Naive thymus-derived CD8-positive, alpha-beta T cell (primary cell): ENCODE measurements at places on chromosomes 6 and 20. TPM values are rescaled to one million over a fixed set of nuclear protein-coding genes. Genes with fewer than 3 reads are reported as not detected.

DNA sequence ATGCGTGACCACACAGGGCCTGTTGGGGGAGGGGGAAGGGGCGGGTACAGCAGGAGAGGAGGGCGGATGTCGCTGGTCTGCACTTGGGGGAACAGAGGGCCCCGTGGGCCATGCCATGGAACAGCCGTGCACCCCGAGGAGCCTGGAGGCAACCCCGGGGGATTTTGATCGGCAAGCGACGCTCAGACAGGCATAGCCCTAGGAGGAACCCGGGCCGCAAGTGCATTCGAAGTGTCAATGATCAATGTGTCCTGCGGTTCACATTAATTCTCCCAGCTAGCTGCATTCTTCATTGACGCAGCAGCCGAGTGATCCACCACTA lies 772.8 kb upstream of the DEFB115 start:
- no peak for DNase-seq
- no peaks in the 10 kb centered on the region for H3K27me3 ChIP-seq
- no peak overlapping the region for H3K4me3 ChIP-seq
- H3K27ac ChIP-seq: no peak overlapping the region

DNA sequence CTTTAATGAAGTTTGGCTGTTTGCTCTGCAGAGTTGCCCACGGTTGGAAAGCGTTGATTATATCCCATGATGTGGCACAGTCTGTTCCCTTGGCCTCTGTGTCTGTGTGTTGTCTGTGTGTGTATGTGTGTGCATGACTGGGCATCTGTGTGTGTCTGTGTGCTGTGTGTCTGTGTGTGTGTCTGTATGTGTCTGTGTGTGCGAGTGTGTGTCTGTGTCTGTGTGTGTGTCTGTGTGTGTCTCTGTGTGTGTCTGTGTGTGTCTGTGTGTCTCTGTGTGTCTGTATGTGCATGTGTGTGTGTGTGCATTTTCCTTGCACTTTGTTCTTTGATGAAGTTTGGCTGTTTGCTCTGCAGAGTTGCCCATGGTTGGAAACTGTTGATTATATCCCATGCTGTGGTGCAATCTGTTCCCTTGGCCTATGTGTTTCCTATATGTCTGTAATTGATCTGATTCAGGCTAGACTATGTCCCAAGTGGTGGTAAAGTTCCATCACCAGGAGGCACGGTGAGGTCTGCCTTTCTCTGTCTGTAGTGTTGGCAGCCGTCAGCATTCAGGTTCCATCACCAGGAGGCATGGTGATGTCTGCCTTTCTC lies 78.1 kb upstream of the RIN2 start:
- H3K4me1 ChIP-seq: no peaks in the 10 kb centered on the region
- no peak for DNase-seq
- no peak overlapping the region for H3K27ac ChIP-seq
- peaks cover 6% of the 10 kb centered on the region for H3K27me3 ChIP-seq
- no peak overlapping the region for H3K4me3 ChIP-seq
- H3K36me3 ChIP-seq: no peaks in the 10 kb centered on the region

DNA sequence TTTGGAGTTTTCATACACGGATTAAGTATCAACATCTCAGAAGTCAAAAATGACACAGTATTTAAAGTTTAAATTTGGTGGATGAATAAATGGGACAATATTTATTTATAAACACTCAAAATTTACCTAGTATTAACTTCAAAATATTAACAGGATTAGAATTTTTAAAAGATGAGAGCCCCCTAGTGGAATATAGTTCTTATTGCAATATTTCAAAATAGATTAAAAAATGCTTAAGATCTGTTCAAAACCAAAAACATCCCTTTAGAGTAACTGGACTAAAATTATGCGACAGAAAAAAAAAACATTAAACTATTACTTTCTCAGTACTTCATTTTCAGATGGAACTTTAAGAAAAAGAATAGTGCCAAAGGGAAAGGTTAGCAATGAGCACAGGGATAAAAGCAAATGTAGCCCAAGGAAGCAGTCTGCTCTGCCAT lies 56.6 kb downstream of the SNX14 start:
- no peak overlapping the region for H3K4me3 ChIP-seq
- H3K36me3 ChIP-seq: peaks cover 51% of the 10 kb centered on the region
- DNase-seq: no peak
- no peak overlapping the region for H3K27ac ChIP-seq
- no peaks in the 10 kb centered on the region for H3K4me1 ChIP-seq

DNA sequence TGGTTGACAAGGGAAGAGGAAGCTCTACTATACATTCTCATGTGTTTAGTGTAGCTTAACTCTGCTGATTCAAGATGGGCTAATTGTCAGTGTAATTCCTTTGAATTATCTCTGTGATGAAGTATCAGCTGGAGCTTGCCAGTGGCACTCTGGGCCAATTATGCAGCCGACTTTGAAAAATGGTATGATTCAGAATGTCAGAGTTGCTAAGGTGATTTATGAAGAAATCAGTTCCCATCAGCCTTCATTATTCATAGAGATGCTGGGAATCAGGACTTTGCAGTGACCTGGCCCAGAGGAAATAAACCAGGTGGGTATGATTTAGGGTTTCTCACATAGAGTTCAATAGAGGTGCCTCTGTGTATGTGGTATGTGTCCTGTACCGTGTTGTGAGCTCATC lies 33.4 kb downstream of the KCNS1 start:
- H3K4me3 ChIP-seq: no peak overlapping the region
- peaks cover 79% of the 10 kb centered on the region for H3K4me1 ChIP-seq
- peaks cover 86% of the 10 kb centered on the region for H3K36me3 ChIP-seq
- no peak for DNase-seq
- peak overlapping the region; percentile 86 for H3K27ac ChIP-seq

DNA sequence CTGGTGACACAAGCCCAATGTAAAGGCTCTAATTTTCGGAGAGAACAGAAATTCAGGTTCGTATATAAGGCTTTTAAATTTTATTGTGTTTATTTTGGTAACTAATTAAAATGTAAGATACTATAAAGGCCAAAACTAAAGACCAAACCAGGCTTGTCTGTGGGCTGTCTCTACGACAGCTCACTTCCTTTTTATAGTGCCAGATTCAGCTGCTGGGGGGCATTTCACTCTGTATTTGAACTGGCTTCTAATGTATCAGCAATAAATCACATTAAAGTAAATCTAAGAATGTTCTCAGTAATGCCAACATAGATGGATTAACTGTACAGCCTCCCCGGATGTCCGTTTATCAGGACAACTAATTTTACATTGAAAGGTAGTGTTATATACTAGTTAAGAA lies 31.1 kb upstream of the STXBP5 start:
- H3K27me3 ChIP-seq: no peaks in the 10 kb centered on the region
- H3K4me1 ChIP-seq: no peaks in the 10 kb centered on the region
- H3K27ac ChIP-seq: no peak overlapping the region
- H3K4me3 ChIP-seq: no peak overlapping the region

DNA sequence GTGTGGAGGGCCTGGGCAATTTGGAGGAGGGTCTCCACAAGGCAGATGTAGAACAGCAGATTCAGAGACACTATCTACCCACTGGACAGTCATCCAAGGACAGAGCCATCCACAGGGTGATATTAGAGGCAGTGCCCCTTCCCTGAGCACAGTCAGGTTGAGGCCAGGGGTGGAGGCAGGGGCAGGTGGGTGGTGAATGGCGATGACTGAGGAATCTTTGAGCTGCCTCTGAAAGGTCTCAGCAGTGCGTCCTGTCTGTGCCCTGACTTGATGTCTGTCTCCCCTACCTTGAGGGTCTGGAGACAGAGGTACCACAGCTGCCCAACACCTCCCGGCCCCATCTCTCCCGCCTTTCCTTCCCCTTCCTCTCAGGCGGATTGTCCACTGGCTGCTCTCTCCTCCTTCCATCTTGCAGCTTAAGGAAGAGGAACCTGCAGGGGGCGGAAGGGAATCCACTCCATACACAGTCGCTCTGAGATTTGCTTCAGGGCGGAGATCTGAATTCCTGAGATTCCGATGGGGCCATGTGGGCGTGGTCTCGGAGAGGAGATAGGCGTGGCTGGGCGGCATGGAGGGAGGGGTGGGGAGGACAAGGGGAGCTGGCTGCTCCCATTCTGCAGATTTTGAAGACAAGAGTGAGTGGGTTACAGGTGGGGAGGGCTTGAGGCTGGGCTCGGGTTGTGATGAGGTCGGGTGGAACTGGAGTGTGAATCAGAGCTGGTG lies 1.7 kb downstream of the MUCL3 start:
- peaks cover 2% of the 10 kb centered on the region for H3K36me3 ChIP-seq
- H3K4me3 ChIP-seq: no peak overlapping the region
- no peak for DNase-seq
- H3K4me1 ChIP-seq: peaks cover 2% of the 10 kb centered on the region
- H3K27ac ChIP-seq: no peak overlapping the region

GRCh38 chr6:166251655-166252054 lies 56.5 kb downstream of the PRR18 start:
- no peaks in the 10 kb centered on the region for H3K27me3 ChIP-seq
- DNase-seq: no peak
- H3K36me3 ChIP-seq: no peaks in the 10 kb centered on the region
- H3K4me3 ChIP-seq: peak overlapping the region; percentile 71

DNA sequence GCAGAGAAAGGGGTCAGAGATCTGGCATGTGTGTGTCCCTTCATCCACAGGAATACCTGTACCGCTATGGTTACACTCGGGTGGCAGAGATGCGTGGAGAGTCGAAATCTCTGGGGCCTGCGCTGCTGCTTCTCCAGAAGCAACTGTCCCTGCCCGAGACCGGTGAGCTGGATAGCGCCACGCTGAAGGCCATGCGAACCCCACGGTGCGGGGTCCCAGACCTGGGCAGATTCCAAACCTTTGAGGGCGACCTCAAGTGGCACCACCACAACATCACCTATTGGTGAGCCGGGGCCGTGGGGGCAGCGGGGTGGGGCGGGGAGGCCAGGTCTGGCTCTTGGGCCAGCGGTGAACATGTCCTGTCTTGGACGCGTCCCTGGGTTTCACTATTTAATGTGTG lies 1.1 kb downstream of the MMP9 start:
- peaks cover 75% of the 10 kb centered on the region for H3K4me1 ChIP-seq
- H3K27ac ChIP-seq: no peak overlapping the region
- no peak for DNase-seq
- peaks cover 91% of the 10 kb centered on the region for H3K27me3 ChIP-seq
- no peak overlapping the region for H3K4me3 ChIP-seq
- H3K36me3 ChIP-seq: peaks cover 8% of the 10 kb centered on the region

GRCh38 chr6:387293-387741 lies 4.2 kb upstream of the IRF4 start:
- no peak for DNase-seq
- H3K27ac ChIP-seq: no peak overlapping the region
- H3K36me3 ChIP-seq: no peaks in the 10 kb centered on the region
- H3K4me1 ChIP-seq: peaks cover 18% of the 10 kb centered on the region

GRCh38 chr6:54011277-54011648 lies 100.0 kb upstream of the MLIP start:
- H3K4me1 ChIP-seq: no peaks in the 10 kb centered on the region
- DNase-seq: no peak
- H3K36me3 ChIP-seq: no peaks in the 10 kb centered on the region
- H3K27me3 ChIP-seq: peaks cover 2% of the 10 kb centered on the region
- no peak overlapping the region for H3K27ac ChIP-seq

DNA sequence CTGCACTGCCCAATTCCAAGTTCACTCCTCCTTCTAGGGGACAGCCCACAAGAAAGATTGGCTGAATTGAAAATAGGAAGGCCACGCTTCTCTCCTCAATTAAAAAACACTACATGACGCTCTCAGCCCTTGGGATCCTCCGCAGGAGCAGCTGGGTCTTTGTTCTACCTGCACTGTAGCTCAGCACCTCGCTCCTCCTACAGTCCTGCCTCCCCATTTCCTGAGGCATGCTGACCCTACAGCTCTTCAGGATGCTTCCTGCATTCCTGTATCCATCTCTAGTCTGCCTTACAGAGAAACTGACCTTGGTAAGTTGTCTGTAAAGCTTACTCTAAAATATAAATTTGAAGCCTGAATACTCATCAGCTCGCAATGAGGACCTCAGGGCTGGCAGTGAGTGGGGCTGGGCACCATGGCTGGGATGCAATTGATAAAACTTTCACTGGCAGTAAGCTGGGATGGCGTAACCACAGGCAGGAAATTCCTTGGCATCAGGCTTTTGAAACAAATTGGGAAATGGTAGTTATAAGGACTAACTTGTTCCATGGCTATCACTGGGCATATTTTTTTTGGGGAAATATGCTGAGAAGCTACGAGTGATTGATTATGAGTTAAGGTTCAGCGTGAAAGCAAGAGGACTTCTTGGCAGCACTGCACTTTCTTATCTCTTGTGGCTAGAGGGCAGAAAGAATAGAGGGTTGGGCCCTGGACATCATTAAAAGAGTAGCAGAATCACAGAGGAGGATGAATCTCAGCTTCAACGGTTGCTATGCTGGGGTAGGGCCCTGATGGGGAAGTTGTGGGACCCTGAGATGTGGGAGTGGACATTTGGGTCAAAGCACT lies 11.7 kb upstream of the SIRPB1 start:
- H3K4me1 ChIP-seq: peaks cover 73% of the 10 kb centered on the region
- H3K4me3 ChIP-seq: no peak overlapping the region
- no peak for DNase-seq
- H3K27me3 ChIP-seq: no peaks in the 10 kb centered on the region
- peak overlapping the region; percentile 90 for H3K27ac ChIP-seq

GRCh38 chr6:54981647-54982046 lies 135.1 kb downstream of the FAM83B start:
- H3K4me1 ChIP-seq: no peaks in the 10 kb centered on the region
- DNase-seq: no peak
- no peaks in the 10 kb centered on the region for H3K27me3 ChIP-seq
- H3K4me3 ChIP-seq: no peak overlapping the region

GRCh38 chr20:42260184-42260583 lies 642.0 kb upstream of the CHD6 start:
- H3K4me1 ChIP-seq: no peaks in the 10 kb centered on the region
- H3K27ac ChIP-seq: no peak overlapping the region
- DNase-seq: no peak
- H3K36me3 ChIP-seq: no peaks in the 10 kb centered on the region

- H3K4me3 ChIP-seq: peak overlapping the region; percentile 30
- no peaks in the 10 kb centered on the region for H3K27me3 ChIP-seq
- no peaks in the 10 kb centered on the region for H3K36me3 ChIP-seq
- no peak for DNase-seq
- H3K4me1 ChIP-seq: peaks cover 34% of the 10 kb centered on the region
Measured at GRCh38 chr20:50338479-50339391, 148.1 kb downstream of the CEBPB start.

DNA sequence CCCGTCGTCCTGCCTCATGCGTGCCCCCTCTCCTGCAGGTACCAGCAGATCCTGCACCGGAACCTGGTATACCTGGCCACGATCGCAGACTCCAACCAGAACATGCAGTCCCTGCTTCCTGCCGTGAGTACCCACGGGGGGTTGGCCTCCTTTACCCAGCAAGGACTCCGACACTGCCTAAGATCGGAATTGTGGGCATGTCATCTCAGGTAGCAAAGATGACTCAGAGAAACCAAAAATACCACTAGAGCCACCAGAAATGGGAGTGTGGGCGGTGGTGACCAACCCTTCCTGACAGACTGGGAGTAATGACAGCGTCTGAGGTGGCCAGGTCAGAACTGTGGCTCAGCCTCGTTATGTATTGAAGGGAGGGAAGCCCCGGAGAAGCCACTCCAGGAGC lies 16.3 kb downstream of the SS18L1 start:
- no peak for DNase-seq
- H3K27ac ChIP-seq: no peak overlapping the region
- no peaks in the 10 kb centered on the region for H3K36me3 ChIP-seq
- H3K27me3 ChIP-seq: no peaks in the 10 kb centered on the region
- H3K4me1 ChIP-seq: peaks cover 8% of the 10 kb centered on the region
- H3K4me3 ChIP-seq: no peak overlapping the region

The SCAND1 gene
- 59.6 TPM for total RNA-seq

The SPATA25 gene
- 4.8 TPM for total RNA-seq

The VIP gene
- not detected for total RNA-seq

The MTFR2 gene
- 3.5 TPM for total RNA-seq

The SLC22A16 gene
- total RNA-seq: not detected

The BMP5 gene
- not detected for total RNA-seq

The SLC32A1 gene
- total RNA-seq: not detected

The TNFRSF21 gene
- 0.36 TPM for total RNA-seq
